ENCODE measurements at places on chromosomes 1 and 21. TPM values are rescaled to one million over a fixed set of nuclear protein-coding genes. Genes with fewer than 3 reads are reported as not detected.

DNA sequence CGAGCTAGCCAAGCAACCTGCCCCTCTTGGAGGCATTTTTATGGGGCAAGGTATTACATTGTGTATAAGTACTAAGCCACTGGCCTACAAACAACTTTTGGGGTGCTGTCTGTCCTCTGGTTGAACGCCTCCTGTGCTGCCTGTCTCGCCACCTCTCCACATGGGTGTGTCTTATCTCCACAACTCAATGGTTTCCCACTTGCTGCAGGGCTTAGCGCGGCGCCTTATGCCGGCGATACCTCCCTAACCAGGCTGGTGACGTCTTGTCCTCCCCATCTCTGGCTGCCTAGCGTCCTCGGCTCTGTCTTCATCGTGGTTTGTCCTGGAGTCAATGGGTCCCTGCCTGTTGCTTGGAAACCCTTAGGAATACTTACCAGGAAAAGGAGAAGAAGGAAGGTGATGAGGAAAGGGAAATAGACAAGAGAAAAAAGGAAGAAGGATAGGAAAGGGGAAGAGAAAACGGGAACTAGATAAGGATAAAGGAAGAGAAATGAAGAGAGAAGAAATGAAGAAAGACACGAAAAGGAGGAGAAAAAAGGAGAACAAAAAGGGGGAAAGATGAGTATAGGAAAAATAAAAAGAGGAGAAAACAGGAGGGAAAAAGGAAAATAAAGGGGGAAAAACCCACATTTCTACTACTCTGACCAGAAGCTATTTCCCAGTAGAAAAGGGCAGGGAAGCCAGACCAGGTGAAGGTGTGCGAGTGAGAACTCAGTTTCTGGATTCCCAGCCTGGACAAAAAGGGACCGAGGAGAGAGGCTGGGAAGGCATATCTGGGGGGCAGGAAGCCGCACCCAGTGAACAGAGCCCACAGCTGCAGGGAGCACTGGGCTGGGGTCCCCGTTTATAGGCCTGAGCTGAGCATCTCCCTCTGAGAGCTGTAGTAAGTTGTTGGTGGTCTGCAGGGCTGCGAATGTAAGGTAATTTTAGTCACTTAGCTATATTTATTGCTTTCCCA is 86.2 kb downstream of the CLIC6 start:
- no peak overlapping the region for H3K4me3 ChIP-seq
- peaks cover 6% of the 10 kb centered on the region for H3K27me3 ChIP-seq
- H3K27ac ChIP-seq: no peak overlapping the region
- H3K4me1 ChIP-seq: no peaks in the 10 kb centered on the region
- DNase-seq: no peak
- H3K36me3 ChIP-seq: no peaks in the 10 kb centered on the region

DNA sequence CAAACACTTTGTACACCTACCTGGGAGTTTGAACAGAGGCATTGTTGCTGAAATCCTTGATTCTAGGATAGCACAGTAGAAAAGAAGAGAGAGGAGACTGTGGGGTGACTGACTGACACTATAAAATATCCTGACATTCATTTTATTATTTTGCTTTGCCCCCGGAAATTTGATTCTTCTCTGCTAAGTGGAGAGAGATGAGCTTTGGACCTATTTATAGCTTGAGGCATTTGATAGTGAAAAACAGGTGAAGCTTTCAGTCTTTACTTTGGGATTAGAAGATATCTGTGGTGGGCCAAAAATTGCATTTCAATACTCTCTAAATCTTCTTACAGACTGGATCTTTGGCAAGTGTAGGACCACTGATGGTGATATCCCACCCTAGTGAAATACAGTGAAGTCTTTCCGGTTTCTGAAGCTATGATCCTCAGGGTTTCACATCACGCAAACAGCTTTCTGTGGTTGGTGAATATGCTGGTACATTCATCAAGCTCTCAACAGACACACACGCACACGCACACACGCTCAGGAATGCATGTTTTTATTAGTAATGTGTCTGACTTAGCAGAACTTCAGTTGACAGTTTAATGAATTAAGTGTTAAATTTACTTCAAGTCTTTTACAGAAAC is at the start of gene AMPD1:
Gene AMPD1, minus strand, starts transcription at position 117 of the 629 bp plus-strand sequence. Its CDS starts 75 bp downstream, at position 42.
- no peaks in the 10 kb centered on the region for H3K36me3 ChIP-seq
- no peaks in the 10 kb centered on the region for H3K4me1 ChIP-seq
- no peak within 1 kb of the TSS for H3K27ac ChIP-seq
- no peak for DNase-seq

SPATA17 gene
- 2.4 TPM for total RNA-seq

GRCh38 chr1:209661071-209661470 is 8.8 kb upstream of the LAMB3 start:
- DNase-seq: no peak
- no peak overlapping the region for H3K27ac ChIP-seq
- no peak overlapping the region for H3K4me3 ChIP-seq
- H3K4me1 ChIP-seq: no peaks in the 10 kb centered on the region

GRCh38 chr1:46585312-46585938 is 18.6 kb downstream of the MKNK1 start:
- peaks cover 91% of the 10 kb centered on the region for H3K36me3 ChIP-seq
- H3K27me3 ChIP-seq: no peaks in the 10 kb centered on the region
- no peaks in the 10 kb centered on the region for H3K4me1 ChIP-seq
- no peak overlapping the region for H3K27ac ChIP-seq
- H3K4me3 ChIP-seq: no peak overlapping the region

CNTN2 gene
- 0.04 TPM for total RNA-seq

RHOU gene
- total RNA-seq: 10.8 TPM

PHC2 gene
- total RNA-seq: 97.6 TPM

CSF3R gene
- total RNA-seq: 4.9 TPM

- H3K4me1 ChIP-seq: no peaks in the 10 kb centered on the region
- H3K27ac ChIP-seq: no peak overlapping the region
- no peak for DNase-seq
- H3K27me3 ChIP-seq: no peaks in the 10 kb centered on the region
- H3K4me3 ChIP-seq: no peak overlapping the region
Measured at GRCh38 chr1:187275985-187276575, 447.3 kb downstream of the PLA2G4A start.

DNA sequence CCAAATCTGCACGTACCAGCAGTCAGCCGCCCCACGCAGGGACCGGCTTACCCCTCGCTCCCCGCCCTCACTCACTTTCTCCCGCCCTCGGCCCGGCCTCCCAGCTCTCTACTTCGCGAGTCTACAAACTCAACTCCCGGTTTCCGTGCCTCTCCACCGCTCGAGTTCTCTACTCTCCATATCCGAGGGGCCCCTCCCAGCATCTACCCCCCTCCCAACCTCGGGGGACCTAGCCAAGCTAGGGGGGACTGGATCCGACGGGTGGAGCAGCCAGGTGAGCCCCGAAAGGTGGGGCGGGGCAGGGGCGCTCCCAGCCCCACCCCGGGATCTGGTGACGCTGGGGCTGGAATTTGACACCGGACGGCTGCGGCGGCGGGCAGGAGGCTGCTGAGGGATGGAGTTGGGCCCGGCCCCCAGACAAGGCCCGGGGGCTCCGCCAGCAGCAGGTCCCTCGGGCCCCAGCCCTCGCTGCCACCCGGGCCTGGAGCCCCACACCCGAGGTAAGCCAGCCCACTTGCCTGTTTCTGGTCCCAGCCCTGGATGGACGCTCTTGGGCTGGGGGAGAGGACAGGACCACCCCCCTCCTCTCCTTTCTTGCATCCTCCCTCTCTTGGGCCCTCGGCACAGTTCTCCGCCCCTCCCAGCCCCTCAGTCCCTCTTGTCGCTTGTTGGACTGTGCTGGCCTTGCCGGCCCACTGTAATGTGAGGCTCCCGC is at the start of gene ARTN:
Gene ARTN, plus strand, starts transcription at position 416 of the 715 bp plus-strand sequence. CDS start 1,856 bp downstream, outside the sequence.
- no peak for DNase-seq
- no peak within 1 kb of the TSS for H3K27ac ChIP-seq
- peaks cover 6% of the 10 kb centered on the region for H3K4me1 ChIP-seq

- H3K4me3 ChIP-seq: no peak overlapping the region
- DNase-seq: no peak
- no peaks in the 10 kb centered on the region for H3K36me3 ChIP-seq
- peaks cover 18% of the 10 kb centered on the region for H3K27me3 ChIP-seq
Measured at GRCh38 chr1:204802401-204803175, 68.1 kb upstream of the NFASC start.

DNA sequence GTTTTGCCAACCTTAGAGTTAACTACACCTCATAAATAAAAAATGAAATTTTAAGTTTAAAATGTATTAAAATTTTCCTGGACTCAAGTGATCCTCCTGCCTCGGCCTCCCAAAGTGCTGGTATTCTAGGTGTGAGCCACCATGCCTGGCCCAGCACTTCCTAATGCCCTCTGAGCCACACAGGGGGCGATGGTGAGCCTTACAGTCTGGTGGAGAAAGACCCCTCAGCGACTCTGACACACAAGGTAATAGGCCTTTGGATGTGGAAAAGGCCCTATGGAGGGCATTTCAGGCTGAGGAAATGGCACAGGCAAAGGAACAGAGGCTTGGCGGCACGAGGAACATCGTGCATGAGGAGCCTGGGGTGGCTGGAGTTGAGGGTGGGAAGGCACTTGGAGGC is 6.7 kb downstream of the CITED4 start:
- H3K36me3 ChIP-seq: no peaks in the 10 kb centered on the region
- H3K27me3 ChIP-seq: no peaks in the 10 kb centered on the region
- no peak overlapping the region for H3K4me3 ChIP-seq
- no peak for DNase-seq

- no peaks in the 10 kb centered on the region for H3K27me3 ChIP-seq
- H3K4me3 ChIP-seq: no peak overlapping the region
- no peaks in the 10 kb centered on the region for H3K36me3 ChIP-seq
- no peak for DNase-seq
Measured at GRCh38 chr1:191240925-191241324, 763.3 kb upstream of the BRINP3 start.

- no peak for DNase-seq
- H3K27ac ChIP-seq: no peak overlapping the region
- no peak overlapping the region for H3K4me3 ChIP-seq
- no peaks in the 10 kb centered on the region for H3K36me3 ChIP-seq
- H3K4me1 ChIP-seq: no peaks in the 10 kb centered on the region
Measured at GRCh38 chr1:203217668-203218067, 11.8 kb downstream of the CHIT1 start.

PPFIA4 gene
- 9.5 TPM for total RNA-seq

ANGPTL3 gene
- not detected for total RNA-seq

GRCh38 chr1:151989211-151989862 is 4.3 kb downstream of the S100A10 start:
- peak; percentile 48 for DNase-seq
- peak overlapping the region; percentile 55 for H3K27ac ChIP-seq
- H3K36me3 ChIP-seq: no peaks in the 10 kb centered on the region
- H3K4me1 ChIP-seq: peaks cover 49% of the 10 kb centered on the region
- H3K27me3 ChIP-seq: no peaks in the 10 kb centered on the region

- no peaks in the 10 kb centered on the region for H3K27me3 ChIP-seq
- DNase-seq: no peak
- H3K4me3 ChIP-seq: no peak overlapping the region
Measured at GRCh38 chr1:160547422-160547821, 24.4 kb upstream of the SLAMF6 start.

GRCh38 chr21:36704281-36704957 is 5.5 kb downstream of the SIM2 start:
- peaks cover 16% of the 10 kb centered on the region for H3K4me1 ChIP-seq
- H3K27ac ChIP-seq: no peak overlapping the region
- peaks cover 100% of the 10 kb centered on the region for H3K27me3 ChIP-seq
- H3K36me3 ChIP-seq: no peaks in the 10 kb centered on the region
- no peak overlapping the region for H3K4me3 ChIP-seq

GRCh38 chr1:47380699-47381098 is 35.4 kb upstream of the FOXE3 start:
- no peaks in the 10 kb centered on the region for H3K4me1 ChIP-seq
- H3K27ac ChIP-seq: no peak overlapping the region

DNA sequence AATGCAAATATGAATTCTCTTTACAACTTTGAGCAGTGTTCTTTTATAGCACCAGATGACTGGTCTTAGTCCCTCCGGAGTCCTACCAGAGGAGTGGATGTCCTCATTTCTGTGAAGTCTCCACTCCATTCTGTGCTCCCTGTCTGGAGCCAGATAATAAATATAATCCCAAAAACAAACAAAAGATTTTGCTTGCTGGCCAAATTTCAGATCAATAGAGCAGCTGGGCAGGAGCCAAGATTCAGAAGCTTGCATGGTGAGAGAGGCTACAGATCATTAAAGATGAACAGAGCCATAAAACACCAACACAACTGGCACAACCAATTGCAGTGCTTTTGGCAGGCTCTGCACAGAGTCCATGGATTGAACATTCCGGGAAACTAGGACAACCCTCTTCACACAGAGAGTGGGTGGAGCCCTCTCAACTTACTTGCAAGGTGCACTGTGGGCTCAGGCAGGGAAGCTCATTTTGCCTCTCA is 231.5 kb upstream of the SNX7 start:
- no peak for DNase-seq
- H3K36me3 ChIP-seq: no peaks in the 10 kb centered on the region
- H3K27me3 ChIP-seq: no peaks in the 10 kb centered on the region
- no peaks in the 10 kb centered on the region for H3K4me1 ChIP-seq

LMOD1 gene
- 3.6 TPM for total RNA-seq

- no peak for DNase-seq
- peak overlapping the region; percentile 67 for H3K27ac ChIP-seq
- peaks cover 7% of the 10 kb centered on the region for H3K4me1 ChIP-seq
- H3K4me3 ChIP-seq: peak overlapping the region; percentile 82
Measured at GRCh38 chr1:10431070-10431730, 967 bp downstream of the CENPS start.

- H3K4me3 ChIP-seq: no peak overlapping the region
- no peaks in the 10 kb centered on the region for H3K36me3 ChIP-seq
- H3K27ac ChIP-seq: no peak overlapping the region
- H3K4me1 ChIP-seq: no peaks in the 10 kb centered on the region
Measured at GRCh38 chr1:47752559-47752958, 244.6 kb downstream of the TRABD2B start.

- peak overlapping the region; percentile 95 for H3K27ac ChIP-seq
- H3K36me3 ChIP-seq: no peaks in the 10 kb centered on the region
- no peaks in the 10 kb centered on the region for H3K27me3 ChIP-seq
- H3K4me3 ChIP-seq: peak overlapping the region; percentile 44
Measured at GRCh38 chr1:150561974-150562445, 12.8 kb downstream of the ADAMTSL4 start.

RBM11 gene
- 0.21 TPM for total RNA-seq

DNA sequence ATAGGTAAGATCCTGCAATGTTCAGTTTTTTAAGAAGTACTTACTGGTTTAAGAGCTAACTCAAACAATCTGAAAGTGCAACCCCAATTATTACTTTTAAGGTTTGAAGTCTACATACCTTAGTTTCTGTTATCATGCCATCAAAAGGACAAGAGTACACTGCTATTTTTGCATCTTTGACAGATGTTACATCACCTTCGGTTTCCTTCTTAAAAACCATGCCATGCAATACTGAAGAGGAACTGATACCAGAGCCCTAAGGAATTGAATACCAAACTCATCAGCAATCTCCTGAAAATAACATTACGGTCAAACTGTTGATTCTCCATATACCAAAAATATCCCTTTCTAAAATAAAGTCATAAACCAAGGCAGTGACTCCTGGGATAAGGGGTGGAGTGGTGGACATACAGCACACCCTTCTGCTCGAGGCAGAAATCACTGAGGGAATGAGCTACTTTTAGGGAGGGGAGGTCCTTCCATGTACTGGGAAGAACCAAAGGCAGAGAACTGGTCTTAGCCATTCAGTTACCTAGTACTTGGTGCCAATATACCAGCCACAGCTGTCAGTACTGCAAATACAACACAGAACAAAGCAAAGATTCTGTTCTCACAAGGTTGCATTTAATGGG is 8.5 kb downstream of the CCT8 start:
- no peaks in the 10 kb centered on the region for H3K27me3 ChIP-seq
- DNase-seq: no peak
- no peak overlapping the region for H3K27ac ChIP-seq
- peaks cover 100% of the 10 kb centered on the region for H3K36me3 ChIP-seq
- no peaks in the 10 kb centered on the region for H3K4me1 ChIP-seq

HHIPL2 gene
- total RNA-seq: not detected

AK5 gene
- 0.79 TPM for total RNA-seq
